ENCODE measurements at places on chromosomes 11 and 22.

DNA sequence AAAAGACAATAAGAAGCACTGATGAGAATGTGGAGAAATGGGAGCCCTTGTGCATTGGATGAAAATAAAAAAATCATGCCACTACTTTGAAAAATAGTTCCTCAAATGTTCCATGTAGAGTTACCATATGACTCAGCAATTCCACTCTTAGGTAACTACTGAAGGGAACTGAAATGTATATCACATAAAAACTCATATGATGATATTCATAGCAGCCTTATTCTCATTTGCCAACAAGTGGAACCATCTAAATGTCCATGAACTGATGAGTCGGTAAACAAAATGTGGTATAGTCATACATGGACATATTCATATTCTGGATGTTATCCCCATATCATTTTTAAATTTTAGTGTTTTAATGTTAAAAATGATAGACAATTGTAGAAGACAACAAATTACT lies 3.5 kb downstream of the KRTAP5-9 start:
- DNase-seq: no peak

GRCh38 chr22:29716814-29717545 lies 2.8 kb upstream of the CABP7 start:
- no peak for DNase-seq

GRCh38 chr11:7635137-7635536 lies 38.2 kb downstream of the CYB5R2 start:
- no peak for DNase-seq

DNA sequence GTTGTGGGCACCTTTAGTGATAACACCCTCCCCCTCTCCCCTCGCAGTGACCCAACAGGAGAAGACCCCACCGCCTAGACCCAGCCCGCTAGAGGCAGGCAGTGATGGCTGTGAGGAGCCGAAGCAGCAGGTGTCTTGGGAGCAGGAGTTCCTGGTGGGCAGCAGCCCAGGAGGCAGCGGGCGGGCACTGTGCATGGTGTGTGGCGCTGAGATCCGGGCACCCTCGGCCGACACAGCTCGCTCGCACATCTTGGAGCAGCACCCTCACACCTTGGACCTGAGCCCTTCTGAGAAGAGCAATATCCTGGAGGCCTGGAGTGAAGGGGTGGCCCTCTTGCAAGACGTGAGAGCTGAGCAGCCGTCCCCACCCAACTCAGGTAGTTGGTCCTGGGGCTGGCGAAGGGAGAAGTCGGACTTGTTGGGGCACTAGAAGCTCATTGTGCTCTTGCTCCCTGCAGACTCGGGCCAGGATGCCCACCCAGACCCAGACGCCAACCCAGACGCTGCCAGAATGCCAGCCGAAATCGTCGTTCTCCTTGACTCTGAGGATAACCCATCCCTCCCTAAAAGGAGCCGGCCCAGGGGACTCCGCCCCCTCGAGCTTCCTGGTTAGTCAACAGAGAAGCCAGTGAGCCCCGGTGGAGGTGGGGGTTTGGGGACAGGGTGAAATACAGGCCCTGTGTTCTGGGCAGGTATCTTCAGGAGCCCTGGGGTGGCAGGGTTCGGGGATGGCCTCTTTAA lies 4.7 kb downstream of the SPINDOC start:
- DNase-seq: no peak

GRCh38 chr22:28052825-28053269 lies 133.8 kb upstream of the PITPNB start:
- DNase-seq: no peak

DNA sequence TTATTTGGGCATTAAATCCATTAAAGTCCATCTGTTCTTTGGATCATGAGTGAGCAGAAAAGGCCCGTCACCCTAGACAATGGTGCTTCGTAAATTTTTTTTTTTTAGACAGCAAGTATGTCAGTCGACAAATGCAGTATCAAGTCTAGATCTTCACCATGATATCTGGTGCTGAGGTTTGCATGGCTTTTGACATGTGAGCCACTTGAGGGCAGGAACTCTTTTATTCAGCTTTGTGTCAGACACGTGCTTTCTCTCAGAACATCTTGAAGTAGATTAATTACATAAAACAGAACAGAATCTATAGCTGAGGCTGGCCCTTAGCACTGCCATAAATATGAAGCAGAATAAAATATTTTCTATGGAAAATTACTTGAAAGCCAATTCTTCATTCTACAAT lies 62.9 kb upstream of the CARD18 start:
- DNase-seq: no peak

- DNase-seq: no peak
Observed at GRCh38 chr11:12762696-12763324, 88.6 kb downstream of the TEAD1 start.

DNA sequence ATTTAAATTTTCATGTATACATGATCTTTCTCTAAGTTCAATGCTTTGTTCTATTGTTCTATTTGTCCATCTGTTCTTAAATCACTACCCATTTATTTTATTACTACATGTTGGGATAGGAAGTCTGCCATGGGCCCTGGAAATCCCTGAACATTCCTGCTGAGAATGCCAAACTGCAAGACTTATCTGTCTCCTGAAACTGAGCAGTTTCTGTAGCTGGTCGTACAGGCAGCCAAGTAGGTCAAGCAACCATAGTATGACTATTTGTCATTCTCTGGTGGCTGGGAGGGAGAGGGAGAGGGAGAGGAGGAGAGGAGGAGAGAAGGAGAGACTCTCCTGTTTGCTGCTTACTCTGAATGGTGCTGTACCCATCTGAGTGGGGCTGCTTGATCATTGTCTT lies 82.8 kb upstream of the SNX19 start:
- no peak for DNase-seq

GRCh38 chr22:24805790-24806662 lies at the start of gene SGSM1:
TSS of gene SGSM1 (plus strand) at chr22:24806211. CDS start at chr22:24806326, 115 bp downstream.
- peak; percentile 77 for DNase-seq

DNA sequence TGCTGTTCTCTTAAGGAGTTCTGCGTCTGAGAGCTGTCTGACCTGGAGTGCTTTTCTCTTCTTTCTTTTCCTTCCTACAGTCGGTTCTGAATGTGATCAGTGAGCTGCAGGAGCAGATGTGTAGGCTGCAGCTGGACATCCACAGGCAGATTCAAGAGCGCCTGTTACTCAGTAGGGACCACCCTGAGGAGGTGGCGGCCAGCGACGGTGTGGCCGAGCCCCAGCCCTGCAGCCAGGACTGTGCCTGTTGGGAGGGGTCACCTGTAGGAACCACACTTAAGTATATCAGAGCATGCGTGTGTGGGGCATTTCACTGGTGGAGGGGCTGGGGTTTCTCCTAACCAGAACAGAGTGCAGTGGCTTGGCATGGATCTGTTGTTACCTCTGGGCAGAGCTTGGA lies 56.3 kb downstream of the CYB5R2 start:
- DNase-seq: no peak

GRCh38 chr11:36300650-36301049 lies 4.6 kb downstream of the PRR5L start:
- no peak for DNase-seq

Measured in CD4-positive, alpha-beta T cell treated with Interleukin-17A for 1 hour (primary cell).